Non-pigmented ciliary epithelial cell (primary cell): ENCODE measurements at places on chromosomes 3 and 15.

- DNase-seq: no peak
Measured at GRCh38 chr3:27319847-27320526, 49.2 kb downstream of the NEK10 start.

DNA sequence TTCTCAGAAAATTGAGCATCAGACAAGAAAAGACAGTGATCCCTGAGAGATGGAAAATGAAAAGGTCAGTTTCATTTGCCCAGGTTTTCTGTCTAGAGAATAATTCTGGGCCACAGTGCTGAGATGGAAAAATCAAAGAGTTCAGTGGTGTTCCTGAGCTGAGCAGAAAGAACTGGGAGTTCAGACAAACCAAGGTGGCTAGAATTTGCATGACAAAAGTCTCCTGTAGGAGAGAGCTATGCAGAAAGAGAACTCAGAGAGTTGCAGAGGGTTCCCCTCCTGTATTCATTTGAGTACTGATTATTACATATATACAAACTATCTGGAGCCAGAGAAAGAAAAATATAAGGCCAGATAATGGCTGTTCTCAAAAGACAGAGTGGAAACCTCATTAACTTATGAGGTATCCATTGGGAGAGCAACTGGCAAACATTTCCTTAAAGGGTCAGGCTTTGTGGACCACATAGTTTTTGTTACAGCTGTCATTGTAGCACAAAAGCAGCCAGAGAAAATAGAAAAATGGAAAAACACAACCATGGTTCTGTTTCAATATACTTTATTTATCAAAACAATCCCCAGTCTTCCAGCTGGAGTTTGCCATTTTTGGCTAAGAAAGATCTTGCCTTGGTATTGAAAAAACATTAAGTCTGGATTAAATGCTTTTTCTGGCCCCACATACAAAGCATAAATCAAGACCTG lies 1004.1 kb downstream of the TBL1XR1 start:
- DNase-seq: no peak

DNA sequence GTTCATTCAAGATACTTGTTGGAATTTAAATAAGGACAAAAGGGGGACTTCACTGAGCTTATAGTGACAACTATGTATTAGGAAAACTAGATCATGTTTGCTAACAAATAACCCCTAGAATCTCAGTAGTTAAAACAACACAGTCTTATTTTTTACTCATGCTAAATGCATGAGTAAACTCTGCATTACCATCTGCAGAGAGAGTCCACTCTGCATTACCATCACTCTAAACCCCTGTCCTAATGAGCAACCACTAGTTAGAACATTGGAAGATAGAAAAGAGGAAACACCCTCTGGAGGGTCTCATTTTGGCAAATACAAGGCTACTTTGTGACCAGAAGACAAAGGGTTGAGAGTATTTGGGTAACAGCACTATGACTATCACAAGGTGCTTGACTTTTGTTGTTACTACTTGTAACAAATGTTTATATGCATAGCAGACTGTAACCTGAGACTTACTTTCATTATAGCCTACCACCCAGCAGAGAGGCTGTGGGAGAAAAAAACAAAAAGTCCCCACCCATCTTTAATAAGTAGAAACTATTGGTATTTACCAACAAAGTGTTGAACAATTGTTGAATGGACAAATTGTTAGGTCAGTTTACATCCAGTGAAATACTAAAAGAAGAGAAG lies 99.1 kb downstream of the OXSM start:
- no peak for DNase-seq

- no peak for DNase-seq
Measured at GRCh38 chr15:48775546-48775945, 35.3 kb downstream of the CEP152 start.

DNA sequence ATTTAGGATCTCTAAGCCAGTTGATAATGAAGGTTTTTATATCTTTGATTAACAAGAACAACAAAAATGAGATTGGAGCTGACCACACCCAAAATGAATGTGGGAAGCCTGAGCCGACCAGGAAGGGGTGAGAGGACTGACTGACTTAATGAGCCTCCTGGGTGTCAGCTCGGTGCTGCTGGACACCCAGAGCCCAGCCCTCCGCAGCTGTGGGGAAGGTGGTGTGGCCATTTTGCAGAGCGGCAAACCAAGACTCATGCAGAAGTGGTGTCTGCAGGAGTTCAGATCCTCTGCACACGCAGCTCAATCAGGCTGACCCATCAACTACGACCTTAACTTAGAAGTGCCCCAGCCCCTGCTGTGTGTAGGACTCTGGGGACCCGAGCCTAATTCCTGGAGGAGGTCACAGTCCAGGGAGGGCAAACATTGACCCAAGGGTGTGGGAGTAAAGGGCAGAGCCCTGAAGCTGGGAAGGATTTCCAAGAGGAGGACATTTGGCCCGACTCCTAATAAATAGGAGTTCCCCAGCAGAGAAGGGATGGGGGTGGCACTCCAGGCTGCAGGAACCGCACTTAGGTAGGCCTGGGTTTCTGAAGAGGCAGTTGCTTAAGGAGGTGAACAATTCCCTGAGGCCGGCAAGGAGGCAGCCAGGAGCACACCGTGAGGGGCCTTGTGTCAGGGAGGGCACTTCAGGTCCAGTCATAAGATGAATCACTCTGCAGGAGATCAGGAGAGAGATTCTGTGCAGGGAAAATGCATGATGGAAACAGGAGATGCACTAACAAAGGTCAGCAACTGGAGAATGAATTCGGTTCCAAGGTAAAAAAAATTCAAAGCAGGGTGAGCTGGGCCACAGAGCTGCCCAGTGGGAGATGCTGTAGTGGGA lies 197.1 kb upstream of the TPM1 start:
- no peak for DNase-seq

- DNase-seq: no peak
Measured at GRCh38 chr3:139745831-139746230, 68.1 kb upstream of the NMNAT3 start.

DNA sequence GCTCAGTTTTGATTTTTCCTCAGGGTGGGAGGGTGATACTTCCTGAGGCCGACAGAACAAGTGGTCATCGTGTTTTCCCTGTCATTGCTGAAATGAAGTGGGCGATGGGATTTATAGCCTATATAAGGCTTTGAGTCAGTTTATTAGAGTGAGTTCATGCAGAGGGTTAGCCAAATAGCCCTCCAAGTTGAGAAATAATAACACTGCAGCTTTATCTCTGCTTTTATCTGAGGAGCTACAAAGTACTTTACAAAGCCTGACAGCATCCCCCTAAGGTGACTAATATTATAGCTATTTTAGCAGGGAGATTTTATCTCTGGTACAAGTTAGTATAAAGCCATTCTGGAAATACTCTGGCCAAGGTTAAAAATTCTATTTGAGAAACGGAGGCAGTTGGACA lies 389.6 kb downstream of the MFSD1 start:
- DNase-seq: peak; percentile 89

DNA sequence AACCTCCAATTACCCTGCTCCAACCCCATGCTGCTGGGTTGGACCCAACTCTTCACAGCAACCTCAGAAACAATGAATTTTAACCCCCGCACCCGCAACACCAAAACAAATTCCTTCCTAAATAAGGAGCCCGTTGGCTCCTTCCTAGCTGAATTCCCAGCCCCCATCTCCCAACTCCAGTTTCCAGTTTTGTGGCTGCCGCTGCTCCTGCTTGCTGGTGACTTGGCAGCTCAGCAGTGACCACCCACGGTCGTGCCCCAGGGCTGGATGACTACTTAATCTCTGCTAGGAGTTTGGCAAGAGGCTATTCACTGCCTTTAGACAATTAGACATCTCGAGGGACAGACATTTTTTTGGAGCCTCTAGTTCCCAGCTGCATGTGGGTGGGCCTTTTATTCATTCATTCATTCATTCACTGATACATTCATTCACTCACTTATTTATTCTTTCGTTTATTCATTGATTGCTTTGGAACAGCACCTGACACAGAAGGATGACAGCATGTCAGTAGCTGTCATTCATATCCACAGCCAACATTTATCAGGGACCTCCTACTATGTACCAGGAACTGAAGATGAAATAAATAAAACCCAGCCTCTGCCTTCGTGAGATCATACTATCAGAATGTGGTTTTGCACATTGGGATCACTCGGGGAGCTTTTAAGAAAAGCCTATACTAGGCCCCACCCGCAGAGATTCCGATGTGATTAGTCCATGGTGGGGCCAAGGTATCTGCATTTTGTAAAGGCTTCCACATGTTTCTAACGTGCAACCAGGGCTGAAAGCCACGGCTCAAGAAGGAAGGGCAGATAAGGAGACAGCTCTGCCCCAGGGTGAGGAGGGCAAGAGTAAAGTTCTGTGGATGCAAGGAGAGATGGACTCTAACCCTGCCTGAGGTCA lies 256.5 kb downstream of the SHQ1 start:
- DNase-seq: no peak

GRCh38 chr3:58093574-58094195 lies 85.5 kb downstream of the FLNB start:
- DNase-seq: peak; percentile 93

DNA sequence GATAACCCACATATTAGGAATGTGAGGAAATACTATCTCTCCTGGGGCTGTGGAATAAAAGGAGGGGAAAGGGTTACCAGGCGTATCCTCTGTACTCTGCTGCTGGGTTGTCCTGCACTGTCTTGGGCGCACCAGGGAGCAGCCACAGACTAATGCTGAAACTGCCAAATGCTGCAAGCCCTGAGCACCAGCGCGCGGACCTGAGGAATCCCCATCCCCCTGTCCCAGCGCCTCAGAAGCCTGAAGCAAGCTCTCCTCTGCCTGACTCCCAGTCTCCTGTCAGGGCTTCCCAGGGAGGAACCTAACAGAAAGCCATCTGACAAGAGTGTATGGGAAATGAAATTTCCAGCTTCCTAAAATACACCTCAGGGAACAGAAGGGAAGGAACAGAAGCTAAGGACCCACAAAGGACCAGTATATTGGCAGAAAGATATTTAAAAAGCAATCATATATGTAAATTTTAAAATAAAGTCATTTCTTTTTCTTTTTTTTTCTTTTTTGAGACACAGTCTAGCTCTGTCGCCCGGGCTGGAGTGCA lies 158.3 kb upstream of the C2CD4B start:
- DNase-seq: no peak

GRCh38 chr3:131048030-131048429 lies 21.4 kb downstream of the NEK11 start:
- no peak for DNase-seq

GRCh38 chr3:55198554-55198953 lies 270.7 kb upstream of the LRTM1 start:
- DNase-seq: peak; percentile 97

- no peak for DNase-seq
Measured at GRCh38 chr3:188663839-188664238, 507.9 kb upstream of the TPRG1 start.

GRCh38 chr3:3778216-3778615 lies 21.0 kb upstream of the LRRN1 start:
- no peak for DNase-seq

DNA sequence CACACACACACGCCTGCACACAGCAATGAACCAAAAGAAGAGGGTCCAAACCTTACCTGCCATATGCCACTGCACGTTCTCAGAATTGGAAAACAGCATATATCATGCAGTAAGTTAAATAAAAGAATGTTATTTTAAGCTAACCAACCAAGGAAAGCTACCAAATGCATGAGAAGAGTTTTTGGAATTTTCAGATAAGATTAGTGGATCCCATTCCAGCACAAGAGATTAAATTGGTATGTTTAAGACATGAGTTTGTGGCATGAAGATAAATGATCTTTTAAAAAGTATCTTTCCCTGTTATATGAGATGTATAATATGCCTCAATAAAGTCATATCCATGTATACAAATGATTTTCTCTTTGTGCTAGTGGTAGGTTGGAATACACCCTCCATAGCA lies 811.4 kb downstream of the NR2F2 start:
- no peak for DNase-seq

DNA sequence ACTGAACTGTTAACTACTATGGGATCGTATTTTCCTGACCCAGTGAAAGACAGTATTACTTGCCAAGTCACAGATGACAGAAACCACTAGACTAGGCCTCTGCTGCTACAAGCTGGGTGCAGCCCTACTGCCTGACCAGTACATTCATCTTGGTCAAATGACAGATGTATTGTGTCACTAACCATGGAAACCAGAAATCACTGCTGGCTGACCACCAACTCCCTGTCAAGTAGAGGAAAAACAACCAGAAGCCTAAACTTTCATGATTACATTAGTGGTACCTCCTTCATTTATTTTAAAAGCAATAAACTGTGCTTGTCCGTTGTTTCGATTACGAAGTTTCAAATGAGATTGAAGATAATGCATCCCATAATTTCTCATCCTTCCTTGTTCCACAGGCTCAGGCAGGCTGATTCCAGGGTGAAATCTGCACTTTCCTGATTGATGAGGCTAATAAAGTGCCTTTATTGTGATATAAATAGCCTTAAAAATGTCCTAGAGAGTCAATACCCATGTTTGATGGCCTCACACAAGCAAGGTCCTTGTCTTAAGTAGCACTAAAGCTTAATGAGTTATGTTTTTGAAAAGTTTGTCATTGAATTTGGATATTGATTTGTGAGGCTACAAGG lies 309.7 kb downstream of the LSAMP start:
- no peak for DNase-seq

DNA sequence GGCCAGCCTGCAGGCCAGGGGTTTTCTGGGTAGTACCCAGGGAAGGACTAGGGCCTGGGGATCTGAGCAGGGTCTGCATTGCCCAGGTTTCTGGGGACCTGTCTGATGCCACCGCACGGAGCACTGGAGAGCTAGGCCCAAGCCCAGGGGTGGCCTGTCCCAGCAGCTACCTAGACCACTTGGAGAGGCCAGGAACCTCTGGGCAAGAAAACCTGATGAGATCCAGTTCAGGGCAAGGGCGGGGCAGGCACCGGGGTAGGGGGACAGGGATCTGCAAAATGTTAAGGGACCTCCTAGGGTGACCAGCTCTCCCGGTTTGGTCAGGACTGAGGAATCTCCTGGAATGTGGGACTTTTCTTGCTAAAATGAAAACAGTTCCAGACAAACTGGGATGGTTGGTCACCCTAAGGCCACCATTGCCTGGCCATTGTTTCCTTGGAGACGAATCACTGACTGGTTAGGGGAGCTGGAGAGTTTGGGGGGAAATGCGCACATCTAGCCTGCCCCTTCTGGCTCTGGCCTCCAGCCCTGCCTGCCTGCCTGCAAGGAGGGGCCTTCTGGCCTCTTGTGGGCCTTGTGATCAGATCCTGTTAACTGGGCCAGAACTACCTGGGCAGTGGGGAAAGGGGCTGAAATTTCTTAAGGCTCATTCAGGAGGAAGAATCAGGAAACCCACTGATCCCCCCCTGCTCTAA lies 117.4 kb upstream of the TLE3 start:
- DNase-seq: no peak

DNA sequence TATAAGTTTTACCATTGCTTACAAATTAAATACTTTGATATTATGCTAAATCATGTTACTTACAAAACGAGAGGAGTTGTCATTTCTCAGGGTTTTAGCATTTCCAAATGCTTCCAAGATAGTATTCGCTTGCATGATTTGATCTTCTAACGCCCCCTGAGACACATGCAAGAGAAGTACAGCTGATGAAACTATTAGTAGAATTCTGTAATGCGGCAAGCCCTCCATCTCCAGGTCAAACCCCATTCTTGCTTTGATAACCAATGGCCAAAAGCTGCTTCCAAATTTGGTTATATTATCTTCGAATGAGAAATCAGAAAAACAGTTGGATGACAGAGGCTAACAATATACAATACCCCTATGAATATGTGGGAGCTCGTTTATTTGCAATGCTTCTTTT lies 14.7 kb downstream of the MYH15 start:
- DNase-seq: no peak

GRCh38 chr3:50588759-50589433 lies 19.6 kb downstream of the HEMK1 start:
- no peak for DNase-seq

GRCh38 chr3:107846279-107846852 lies 244.5 kb downstream of the CD47 start:
- DNase-seq: no peak

GRCh38 chr3:40782111-40782721 lies 257.5 kb downstream of the ZNF621 start:
- DNase-seq: no peak

GRCh38 chr15:91264651-91265351 lies 164.7 kb downstream of the SV2B start:
- no peak for DNase-seq
